Right ventricle myocardium superior (tissue), 1 donor: ENCODE measurements at places on chromosomes 4 and X. TPM values are rescaled to one million over a fixed set of nuclear protein-coding genes. Genes with fewer than 3 reads are reported as not detected.

The RPL9 gene
- 710 TPM for total RNA-seq

The ZCCHC18 gene
- 0.65 TPM for total RNA-seq

The SNCA gene
- total RNA-seq: 4.0 TPM

The PAGE4 gene
- not detected for total RNA-seq

The UGT2A1 gene
- total RNA-seq: not detected

The ADH6 gene
- total RNA-seq: not detected

The DMRTC1 gene
- not detected for total RNA-seq

The EOLA2 gene
- 21.8 TPM for total RNA-seq

The PASD1 gene
- total RNA-seq: not detected

The NUP62CL gene
- 0.46 TPM for total RNA-seq

The DCAF8L2 gene
- not detected for total RNA-seq

The TXK gene
- total RNA-seq: 0.43 TPM

The VEGFC gene
- total RNA-seq: 5.4 TPM

The GBA3 gene
- not detected for total RNA-seq

The GSPT2 gene
- 6.9 TPM for total RNA-seq

The CTAG1B gene
- total RNA-seq: not detected

The LRRC66 gene
- total RNA-seq: 0.32 TPM

The ZNF827 gene
- total RNA-seq: 13.0 TPM

The SSX2B gene
- not detected for total RNA-seq

The NMU gene
- total RNA-seq: not detected
